AG08395 (cell line): ENCODE measurements at places on chromosomes 12 and 14.

DNA sequence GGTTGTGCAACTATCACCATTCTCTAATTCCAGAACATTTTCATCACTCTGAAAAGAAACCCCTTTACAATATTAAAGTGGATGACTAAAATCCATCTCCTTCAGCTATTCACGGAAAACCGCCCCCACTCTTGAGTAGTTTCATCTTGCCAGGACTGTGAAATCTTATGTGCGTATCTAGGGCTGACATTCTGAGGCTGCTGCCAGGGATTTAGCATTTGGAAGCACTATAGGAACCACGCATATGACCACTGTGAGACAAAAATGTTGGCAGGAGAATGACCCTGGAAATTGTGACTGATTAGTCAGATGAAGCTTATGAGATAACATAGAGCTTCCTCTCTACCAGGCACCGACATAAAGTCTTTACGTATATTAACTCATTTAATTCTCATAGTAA is 305.2 kb upstream of the PDE3A start:
- DNase-seq, result no peak

DNA sequence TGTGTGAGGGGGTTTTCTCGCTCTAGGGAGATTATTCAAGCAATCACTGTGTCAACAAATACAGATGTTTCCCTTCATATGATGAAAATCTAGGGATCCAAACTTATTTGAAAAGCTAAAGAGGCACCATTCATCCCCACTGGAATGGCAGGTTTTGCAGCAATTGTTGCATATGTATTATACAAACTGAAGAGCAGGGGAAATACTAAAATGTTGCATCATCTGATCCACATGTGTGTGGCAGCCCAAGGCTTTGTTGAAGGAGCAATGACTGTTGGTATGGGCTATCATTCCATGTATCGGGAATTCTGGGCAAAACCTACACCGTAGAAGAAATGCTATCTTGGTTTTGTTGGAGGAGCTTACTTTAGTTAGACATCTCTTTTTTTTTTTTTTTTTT is 4.1 kb upstream of the PRPF40B start:
- no peak for DNase-seq

GRCh38 chr14:86798330-86798729 is 1194.7 kb downstream of the GALC start:
- no peak for DNase-seq

DNA sequence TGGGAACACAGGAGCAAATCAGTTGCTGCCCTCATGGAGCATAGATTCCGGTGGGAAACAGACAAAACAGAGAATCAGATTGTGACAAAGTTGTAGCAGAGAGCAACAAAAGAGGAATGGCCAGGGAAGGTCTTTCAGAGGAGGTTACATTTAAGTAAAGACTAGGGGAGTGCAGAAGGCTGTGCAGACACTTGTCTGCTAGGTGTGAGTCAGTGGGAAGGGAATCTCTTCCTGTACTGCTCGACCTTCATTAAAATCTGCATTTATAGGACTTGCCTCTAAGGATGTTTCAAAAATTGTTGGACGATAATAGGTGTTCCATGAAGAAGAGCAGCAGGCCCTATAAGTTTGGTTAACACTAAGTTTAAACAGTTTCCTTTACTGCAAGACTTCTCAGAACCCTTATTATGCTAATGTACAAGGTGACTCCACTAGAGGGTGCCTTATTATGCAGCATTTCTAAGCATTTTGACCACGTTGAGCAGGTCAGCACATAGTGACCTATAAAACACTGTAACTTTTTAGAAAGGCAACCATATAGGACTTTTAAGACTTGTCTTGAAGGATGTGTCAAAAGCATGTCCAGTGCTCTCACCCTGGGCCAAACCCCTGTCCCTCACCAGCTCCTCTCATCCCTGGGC is 91.8 kb upstream of the RIC8B start:
- no peak for DNase-seq

GRCh38 chr12:105026411-105026810 is 40.3 kb downstream of the NOPCHAP1 start:
- DNase-seq, result no peak

- DNase-seq, result no peak
Measured at GRCh38 chr12:69663726-69664125, 35.4 kb downstream of the BEST3 start.

DNA sequence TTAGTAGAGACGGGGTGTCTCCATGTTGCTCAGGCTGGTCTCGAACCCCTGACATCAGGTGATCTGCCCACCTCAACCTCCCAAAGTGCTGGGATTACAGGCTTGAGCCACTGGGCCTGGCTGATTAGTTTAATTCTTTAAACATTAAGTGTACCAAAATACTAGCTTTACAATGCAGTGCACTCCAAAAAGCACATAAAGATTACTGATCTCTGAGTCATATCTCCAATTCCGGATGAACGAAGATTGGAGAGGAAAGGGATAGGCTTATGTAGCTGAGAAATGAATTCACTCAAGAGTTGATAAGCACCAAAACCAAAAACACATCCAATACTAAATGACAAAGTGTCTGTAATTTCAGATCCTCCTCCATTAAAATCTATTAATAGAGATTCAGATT is 15.1 kb downstream of the NAV3 start:
- no peak for DNase-seq

GRCh38 chr12:67792185-67792584 is 143.6 kb downstream of the DYRK2 start:
- DNase-seq, result no peak

GRCh38 chr14:68979722-68980451 is 785 bp upstream of the ACTN1 start:
- peak; percentile 68 for DNase-seq

- DNase-seq, result no peak
Measured at GRCh38 chr12:51011955-51012354, 14.2 kb downstream of the SLC11A2 start.

DNA sequence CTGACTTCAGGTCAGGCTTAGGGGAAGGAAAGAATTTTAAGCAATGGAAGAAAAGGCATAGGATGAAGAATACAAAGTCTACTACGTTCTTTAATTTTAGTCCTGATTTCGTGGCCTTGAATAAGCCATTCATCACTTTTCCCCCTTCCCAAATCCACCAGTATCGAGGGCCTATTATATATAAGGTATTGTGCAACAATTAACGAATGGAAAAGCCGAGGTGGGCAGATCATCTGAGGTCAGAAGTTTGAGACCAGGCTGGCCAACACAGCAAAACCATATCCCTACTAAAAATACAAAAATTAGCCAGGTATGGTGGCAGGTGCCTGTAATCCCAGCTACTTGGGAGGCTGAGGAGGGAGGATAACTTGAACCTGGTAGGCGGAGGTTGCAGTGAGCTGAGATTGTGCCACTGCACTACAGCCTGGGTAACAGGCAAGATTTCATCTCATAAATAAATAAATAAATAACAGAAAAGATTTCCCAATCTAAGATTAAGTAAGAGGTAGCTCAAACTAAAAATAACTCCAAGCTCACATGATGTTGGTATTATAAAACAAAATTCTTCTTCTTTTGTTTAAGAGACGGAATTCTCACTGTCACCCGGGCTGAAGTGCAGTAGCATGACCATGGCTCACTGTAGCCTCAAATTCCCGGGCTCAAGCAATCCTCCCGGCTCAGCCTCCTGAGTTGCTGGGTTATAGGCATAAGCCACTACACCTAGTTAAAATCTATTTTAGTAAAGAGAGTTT is 58.3 kb upstream of the NR2C1 start:
- peak; percentile 6 for DNase-seq

DNA sequence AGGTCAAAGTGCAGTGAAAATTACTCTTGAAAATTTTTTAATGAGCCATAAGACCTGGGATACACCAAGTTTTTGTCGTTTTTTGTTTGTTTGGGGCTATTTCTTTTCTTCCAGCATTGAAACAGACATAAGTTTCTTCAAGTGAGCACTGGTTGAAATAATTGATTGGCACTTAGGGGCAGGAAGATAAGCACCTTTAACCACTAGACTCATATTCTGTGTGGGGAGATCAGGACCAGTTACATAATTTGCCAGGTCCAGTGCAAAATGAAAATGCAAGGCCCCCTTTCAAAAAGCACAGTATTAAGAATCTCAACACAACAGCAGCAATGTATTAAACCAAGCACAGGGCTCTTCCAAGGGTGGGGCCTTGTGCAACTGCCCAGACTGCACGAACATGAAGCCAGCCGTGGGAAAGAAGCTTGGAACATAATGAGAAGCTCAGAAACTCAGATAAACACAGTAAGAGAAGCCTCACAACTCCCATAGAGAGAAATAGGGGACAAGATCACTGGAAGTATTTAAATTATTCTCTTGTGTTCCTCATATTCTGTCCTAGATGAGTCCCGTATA is 3.2 kb upstream of the TCP11L2 start:
- peak; percentile 43 for DNase-seq

- DNase-seq, result no peak
Measured at GRCh38 chr14:21523203-21523602, 2.9 kb downstream of the SALL2 start.

- no peak for DNase-seq
Measured at GRCh38 chr14:94018308-94018707, 7.8 kb upstream of the OTUB2 start.

DNA sequence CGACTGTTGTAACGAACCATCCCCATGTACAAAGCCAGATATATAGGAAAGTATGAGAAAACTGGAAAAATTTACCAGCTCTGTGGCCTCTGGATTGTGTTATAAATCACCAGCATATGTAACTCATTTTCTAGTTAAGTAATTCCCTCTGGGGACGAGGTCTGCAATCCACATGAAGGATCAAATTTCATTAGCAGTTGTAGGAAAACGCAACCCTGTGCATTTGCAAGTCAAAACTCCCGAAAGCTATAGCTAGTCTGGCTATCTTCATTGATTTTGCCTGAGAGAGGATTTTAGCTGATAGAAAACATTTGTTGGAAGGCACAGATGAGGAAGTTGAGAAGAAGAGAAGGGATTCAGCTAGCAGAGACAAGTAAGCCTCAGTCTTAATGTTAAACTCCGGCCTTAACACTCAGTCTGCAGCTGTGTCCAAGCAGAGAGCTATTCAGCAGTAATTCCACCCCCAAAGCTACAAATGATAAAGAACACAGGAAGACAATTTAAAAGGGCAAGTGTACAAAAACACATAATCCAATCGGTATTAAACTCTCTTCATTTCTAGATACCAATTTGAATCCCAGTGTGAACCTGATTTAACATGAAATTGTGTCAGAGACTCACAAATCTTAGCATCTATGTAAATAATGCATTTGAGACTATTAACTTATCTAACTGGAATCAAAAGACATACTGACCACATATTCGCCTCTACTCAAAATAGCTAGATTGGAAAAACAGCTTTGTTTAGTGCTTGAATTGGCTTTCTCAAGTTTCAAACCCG is 54.2 kb upstream of the CERS5 start:
- peak; percentile 69 for DNase-seq

GRCh38 chr12:131699434-131699833 is 11.5 kb upstream of the SFSWAP start:
- no peak for DNase-seq

DNA sequence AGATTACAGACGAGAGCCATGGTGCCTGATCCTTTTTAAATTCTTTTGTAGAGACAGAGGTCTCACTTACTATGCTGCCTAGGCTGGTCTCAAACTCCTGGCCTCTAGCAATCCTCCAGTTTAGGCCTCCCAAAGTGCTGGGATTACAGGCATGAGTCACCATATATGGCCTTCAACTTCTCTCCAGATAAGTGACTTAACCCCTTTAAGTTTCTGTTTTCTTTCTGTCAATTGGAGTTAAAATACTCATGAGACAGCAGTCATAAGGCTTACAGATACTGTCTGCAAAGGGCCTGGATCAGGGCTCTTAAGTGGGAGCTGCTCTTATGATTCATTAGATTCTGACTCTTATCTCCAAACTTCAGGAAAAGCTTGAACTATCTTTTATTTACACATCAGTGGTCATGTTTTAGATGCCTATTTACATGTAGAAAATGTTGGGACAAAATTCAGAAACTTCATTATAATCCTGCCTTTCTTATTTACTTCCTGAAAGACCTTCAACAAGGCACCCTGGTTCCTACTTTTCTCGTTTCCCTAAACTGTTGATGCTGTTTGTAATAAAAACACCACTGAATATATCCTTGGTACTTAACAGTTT is 271.5 kb upstream of the TBX3 start:
- DNase-seq, result no peak

DNA sequence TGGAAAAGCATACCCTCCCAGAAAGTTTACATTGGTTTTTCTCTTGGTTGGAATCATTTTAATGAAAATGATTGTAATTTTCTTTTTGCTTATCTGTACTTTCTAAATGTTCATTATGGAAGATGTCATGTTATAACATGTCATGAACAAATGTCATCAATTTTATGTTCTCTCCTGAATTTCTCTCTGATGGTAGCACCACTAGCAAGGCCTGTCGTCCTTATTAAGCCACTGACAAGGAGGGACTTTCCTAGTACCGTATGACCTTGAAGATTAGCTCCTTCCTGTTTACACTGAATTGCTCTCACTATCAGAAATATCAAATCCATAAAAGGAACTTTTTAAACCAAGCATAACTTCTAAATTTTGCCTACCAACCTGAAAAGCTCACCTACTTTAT is 99.0 kb downstream of the ESR2 start:
- DNase-seq, result no peak

DNA sequence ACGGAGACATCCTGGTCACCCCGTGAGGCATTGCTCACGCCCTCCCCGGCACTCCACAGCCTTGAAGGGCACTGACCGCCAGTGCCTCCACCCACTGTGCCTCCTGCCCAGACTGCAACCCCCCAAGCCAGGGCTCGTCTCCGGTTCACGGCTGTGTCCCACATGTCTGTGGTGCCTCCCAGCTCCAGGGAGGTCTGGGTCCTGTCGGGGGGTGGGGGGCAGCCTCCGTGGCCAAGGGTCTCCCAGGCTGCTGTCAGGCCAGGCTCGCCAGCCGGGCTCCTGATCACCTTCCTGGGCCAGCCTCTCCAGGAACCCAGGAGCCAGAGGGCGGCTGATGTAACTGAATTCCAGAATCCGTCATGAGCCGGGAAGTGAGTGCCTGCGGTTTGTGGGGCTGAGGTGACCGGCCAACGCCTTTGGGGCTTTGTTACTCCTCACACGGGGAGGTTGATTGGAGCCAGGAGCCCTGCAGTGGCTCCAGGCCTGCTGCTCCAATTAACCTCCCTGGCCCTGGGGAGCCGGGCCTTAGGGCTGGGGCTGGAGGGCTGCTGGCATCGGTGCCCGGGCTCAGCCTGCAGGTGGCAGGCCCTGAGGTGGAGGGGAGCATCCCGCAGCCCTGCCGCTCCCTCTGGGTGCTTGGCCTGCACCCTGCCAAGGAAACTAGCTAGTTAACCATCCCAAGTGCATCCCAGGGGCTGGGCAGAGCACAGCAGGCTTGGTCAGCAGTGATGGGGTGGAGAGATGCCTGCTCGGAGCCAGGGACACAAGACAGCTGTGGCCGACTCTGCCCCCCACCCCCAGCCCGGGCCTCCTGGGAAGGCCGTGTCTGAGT is 36.4 kb upstream of the FBRSL1 start:
- peak; percentile 57 for DNase-seq

DNA sequence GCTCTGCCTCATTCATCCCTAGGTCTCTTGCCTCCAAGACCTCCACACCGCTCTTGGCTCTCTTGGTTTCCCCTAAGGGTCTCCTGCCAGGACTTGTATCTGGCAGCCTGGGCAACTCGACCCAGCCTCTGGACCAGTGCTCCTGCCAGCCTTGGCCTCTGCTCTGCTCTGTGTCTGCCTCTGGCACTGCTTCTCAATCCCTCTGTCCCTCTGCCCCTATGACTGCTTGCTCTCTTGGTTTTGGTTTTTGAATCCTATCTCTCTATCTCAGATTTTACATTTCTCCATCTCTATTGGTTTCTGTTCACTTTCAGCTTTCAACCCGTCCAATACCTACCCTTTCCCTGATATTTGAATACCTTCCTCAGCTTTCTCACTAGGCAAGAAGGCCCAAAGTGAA is 6.3 kb downstream of the ITGA5 start:
- DNase-seq, result no peak

- no peak for DNase-seq
Measured at GRCh38 chr12:132363661-132364347, 34.4 kb upstream of the GALNT9 start.

- no peak for DNase-seq
Measured at GRCh38 chr12:62533087-62533754, 66.6 kb downstream of the MON2 start.
